ENCODE measurements at places on chromosomes 16 and 17. TPM values are rescaled to one million over a fixed set of nuclear protein-coding genes. Genes with fewer than 3 reads are reported as not detected.

Gene CDC27
- polyA plus RNA-seq, result 92.6 TPM

Gene PSMC3IP
- 1.9 TPM for polyA plus RNA-seq

Gene DHRS7C
- polyA plus RNA-seq, result not detected

Gene BCAR1
- not detected for polyA plus RNA-seq

Gene TNFRSF13B
- 4.0 TPM for polyA plus RNA-seq

Gene KRT16
- polyA plus RNA-seq, result not detected

Gene CCL2
- not detected for polyA plus RNA-seq

Gene CHST5
- polyA plus RNA-seq, result not detected

Gene LAT
- polyA plus RNA-seq, result 3.7 TPM

Gene SRR
- polyA plus RNA-seq, result 8.7 TPM

Gene GPR142
- not detected for polyA plus RNA-seq

Gene CDRT15L2
- not detected for polyA plus RNA-seq
